ENCODE measurements at places on chromosomes 2 and 18.

GRCh38 chr2:27316655-27317412 lies 6.1 kb downstream of the MPV17 start:
- no peak for DNase-seq

- no peak for DNase-seq
Observed at GRCh38 chr2:164657129-164657528, 35.8 kb upstream of the GRB14 start.

- DNase-seq: no peak
Observed at GRCh38 chr2:62217421-62217820, 21.5 kb downstream of the B3GNT2 start.

DNA sequence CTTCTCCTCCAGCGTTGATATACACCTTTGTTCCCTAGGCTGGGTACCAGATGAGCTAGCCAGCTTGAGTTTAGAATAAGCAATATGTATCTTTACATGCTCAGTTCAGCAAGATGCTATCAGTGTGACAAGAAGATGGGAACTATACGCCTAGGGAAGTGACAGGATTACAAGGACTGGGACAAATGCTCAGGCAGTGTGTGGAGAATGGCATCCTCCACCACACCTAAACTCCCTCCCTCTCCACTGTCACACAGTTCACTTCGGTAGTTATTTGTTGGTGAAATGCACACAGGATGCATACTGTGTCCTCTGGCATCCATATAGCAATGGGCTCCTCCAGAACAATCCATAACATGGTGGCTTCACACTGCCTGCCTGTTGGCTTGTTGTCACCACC lies 7.7 kb downstream of the STAT1 start:
- DNase-seq: no peak

GRCh38 chr2:5140347-5140746 lies 551.8 kb upstream of the SOX11 start:
- no peak for DNase-seq

- DNase-seq: no peak
Observed at GRCh38 chr2:19810148-19810547, 91.6 kb downstream of the TTC32 start.

GRCh38 chr2:100178085-100178788 lies 35.8 kb upstream of the AFF3 start:
- peak; percentile 44 for DNase-seq

- no peak for DNase-seq
Observed at GRCh38 chr2:75142081-75142480, 57.2 kb downstream of the TACR1 start.

GRCh38 chr2:239152239-239152915 lies 248.4 kb downstream of the HDAC4 start:
- no peak for DNase-seq

DNA sequence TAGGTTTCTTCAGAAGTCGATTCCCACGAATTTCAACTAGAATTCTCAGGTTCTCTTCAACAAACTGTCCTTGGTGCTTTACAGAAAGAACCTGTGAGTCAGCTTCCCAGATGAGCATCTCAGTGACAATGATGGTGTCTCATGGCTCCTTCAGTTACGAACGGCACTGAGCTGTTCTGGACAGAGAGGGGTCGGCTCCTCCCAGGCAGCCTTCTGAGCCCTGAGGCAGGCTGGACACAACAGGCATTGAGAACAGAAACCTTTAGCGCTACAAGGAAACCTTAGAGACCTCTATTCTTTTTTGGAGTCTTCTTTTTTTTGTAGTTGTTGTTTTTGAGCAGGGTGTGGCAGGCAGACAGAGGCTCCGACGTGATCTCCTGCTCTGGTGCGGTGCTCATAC lies 35.1 kb upstream of the ALKAL2 start:
- no peak for DNase-seq

GRCh38 chr2:240240781-240241180 lies 100.3 kb upstream of the OTOS start:
- no peak for DNase-seq

GRCh38 chr2:126990605-126991532 lies 92.2 kb downstream of the TEX51 start:
- no peak for DNase-seq

- no peak for DNase-seq
Observed at GRCh38 chr2:158688721-158689120, 106.4 kb upstream of the DAPL1 start.

- no peak for DNase-seq
Observed at GRCh38 chr2:223647258-223647952, 45.2 kb upstream of the SCG2 start.

DNA sequence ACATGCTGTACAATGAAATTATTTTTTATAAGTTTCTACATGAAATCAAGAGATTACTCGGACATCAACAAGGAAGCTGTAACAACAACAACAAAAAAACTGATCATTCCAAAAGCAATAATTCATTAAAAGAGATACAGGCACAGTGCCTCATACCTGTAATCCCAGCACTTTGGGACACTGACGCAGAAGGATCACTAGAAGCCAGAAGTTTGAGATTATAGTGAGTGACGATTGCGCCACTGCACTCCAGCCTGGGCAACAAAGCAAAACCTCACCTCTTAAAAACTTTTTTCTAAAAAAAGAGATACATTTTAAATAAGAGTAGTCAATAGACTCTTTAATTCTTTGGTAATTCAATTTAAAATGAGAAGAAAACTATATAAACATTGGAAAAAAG lies 364.3 kb downstream of the TNS1 start:
- no peak for DNase-seq

GRCh38 chr2:99618579-99619097 lies 128.8 kb upstream of the REV1 start:
- DNase-seq: no peak

- DNase-seq: no peak
Observed at GRCh38 chr2:18479947-18480369, 80.5 kb downstream of the RDH14 start.

DNA sequence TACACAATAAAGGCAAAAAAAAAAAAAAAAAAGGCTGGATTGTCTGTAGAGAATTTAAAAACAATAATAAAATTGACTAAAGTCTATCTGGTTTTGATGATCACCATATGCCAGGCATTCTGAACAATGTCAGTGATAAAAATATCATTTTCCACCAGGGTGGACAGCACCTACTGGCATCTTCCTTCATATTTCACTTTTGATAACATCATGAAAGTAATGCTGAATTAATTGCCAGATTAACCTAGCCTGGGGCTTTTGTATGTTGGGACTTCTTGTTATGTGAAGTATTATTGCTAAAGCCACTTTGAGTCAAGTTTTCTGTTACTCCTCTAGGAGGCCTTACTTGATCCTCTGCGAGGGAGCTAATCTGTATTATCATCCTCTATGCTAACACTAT lies 73.8 kb upstream of the FAM98A start:
- no peak for DNase-seq

DNA sequence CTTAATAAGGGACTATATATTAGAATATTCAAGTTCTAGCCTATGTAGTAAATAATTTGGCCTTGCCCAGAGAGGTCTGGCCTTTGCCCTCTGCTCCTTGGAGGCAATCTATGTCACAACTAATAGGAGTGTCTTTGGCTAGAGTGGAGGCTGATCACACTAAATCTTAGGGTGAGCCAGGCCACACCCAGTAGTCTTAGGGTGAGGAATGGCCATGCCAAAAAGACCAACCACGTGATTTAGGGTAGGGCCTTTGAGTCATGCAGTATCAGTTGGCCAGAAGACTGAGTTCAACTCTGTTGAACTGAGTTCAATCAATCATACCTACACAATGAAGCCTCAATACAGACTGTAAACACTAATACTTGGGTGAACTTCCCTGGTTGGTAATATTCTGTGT lies 26.0 kb upstream of the FLACC1 start:
- DNase-seq: no peak

- no peak for DNase-seq
Observed at GRCh38 chr2:61759005-61759404, 94.9 kb downstream of the FAM161A start.

DNA sequence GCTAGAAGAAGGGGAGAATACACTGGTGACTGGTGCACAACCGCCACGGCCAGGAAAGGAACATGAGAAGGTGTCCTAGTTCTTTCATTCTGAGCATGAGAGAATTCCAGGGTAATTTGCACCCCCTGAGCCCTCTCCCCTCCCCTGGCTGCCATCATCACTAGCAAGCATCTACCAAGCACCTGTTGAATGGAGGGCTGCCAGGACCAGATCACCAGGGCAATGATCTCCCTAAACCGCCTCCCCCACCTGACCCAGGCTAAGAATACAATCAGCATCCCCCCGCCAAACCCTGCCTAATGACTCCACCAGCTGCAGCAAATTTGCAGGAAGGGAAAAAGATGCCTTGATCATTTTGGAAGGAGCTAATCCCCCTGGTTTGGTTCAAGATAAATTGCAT lies 100.2 kb downstream of the STPG4 start:
- DNase-seq: no peak

- no peak for DNase-seq
Observed at GRCh38 chr2:172965433-172966212, 110.0 kb upstream of the MAP3K20 start.

DNA sequence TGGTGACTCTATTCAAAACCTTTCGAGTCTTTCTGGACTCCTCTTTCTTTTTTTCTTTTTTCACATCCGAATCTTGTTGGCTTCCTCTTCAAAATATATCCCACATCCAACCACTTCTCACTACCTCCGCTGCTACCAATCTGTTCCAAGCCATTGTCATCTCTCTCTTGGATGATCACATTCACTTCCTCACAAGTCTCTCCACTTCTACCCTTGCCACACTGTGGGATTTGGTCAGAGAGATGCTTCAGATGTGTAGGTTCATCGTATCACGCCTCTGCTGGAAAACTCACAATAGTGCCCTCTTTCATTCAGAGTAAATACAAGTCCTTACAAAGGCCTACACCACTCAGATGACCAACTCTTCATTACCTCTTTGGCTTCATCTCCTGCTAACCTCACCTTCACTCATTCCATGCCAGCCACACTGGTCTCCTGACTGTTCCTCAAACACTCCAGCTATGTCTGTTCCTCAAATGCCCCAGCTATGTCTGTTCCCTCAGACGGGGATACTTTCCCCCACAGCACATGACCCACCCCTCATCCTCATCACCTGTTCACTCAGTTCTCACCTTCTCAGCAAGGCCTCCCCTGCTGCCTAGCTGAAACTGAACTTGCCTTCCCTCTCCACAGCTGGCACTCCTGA lies 67.2 kb upstream of the PELI1 start:
- DNase-seq: no peak

DNA sequence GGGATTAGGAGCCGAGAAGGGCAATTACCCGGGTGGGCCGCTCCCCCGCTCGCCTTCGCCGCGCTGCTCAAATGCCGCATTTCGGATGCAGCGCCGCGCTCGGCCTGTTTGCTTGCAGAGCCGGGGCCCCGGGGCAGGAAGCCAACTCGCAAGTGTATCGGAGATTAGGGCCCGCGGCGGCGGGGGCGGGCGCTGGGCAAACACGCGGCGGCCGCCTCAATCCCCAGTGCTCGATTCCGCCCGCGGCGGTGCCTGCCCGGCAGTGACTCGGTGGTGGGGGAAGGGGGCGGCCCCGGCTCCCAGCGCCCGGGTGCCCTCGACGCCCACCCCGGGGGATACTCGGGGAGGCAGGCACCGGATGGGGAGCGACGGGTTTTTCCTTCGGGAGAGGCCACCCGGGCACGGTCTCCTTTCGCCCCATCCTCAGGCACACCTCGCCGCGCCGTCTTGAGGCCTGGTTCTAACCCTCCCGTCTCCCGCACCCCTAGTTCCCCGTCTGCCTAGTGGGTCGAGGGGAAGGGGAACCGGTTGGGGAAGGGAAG lies 26.6 kb upstream of the NOTO start:
- DNase-seq: peak; percentile 33

DNA sequence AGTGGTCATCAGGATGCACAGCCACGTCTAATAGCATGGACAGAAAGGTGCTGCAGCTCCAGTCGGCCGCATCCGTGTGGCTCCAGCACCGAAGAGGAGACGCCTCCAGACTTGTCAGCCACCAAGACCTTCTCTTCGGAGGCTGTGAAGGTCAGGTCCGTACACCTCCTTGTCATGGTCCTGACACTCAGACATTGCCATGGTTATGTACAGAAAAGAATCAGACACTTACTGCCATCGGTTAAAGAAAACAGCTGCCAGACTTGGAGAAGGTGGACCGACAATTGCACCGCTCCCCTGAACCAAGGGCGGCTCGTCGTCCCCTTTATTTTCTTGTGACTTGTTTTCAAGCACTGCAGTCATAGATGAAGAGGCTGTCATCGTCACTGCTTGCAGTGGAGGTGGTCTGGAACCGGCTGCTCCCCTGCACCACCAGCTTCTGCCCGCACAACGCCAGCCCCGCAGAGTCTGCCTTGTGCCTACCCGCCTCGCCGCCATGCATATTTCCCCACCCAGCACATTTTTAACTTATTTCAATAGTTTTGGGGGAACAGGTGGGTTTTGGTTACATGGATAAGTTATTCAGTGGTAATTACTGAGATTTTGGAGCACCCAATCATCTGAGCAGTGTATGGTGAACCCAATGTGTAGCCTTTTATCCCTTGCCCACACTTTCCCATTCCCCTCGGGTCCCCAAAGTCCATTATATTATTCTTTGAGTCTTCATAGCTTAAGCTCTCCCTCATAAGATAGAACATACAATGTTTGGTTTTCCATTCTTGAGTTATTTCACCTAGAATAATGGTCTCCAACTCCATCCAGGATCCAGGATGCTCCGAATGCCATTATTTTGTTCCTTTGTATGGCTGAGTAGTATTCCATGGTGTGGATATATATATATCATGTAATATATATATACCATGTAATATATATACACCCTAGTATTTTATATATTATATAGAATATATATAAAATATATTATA lies 18.1 kb downstream of the FBXO48 start:
- DNase-seq: no peak

DNA sequence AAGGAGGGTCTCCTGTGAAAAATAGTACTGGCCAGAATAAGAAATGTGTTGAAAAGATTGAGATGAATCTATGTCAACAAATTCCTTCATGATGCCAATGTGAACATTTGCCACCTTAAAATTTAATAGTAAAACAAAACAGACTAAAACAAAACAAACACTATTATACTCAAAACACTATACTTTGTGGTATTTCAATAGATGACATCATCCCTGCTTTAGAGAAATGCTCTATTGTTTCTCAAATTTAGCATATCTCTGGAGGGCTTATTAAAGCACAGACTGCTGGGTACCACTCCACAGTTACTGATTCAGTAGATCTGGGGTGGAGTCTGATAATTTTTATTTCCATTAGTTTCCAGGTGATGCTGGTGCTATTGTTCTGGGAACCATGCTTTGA lies 579.4 kb upstream of the FAM98A start:
- no peak for DNase-seq

DNA sequence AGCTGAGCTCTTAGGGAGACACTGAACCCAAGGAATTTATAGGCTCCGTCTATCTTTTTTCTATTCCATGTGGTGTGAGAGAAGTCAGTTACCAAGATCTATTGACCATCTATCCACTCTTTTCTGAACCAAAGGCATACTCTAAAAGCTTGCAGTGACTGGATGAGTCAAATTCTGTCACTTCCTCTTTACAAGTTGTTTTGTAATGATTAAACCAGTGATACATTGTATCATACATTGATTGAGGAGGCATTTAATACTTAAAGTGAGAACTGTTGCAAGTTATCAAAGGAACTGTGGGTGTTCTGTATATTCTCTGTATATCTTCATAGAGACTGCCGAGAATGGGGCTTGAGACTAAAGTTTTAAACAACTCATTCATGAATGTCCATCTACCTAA lies 188.8 kb downstream of the CAMKMT start:
- no peak for DNase-seq

All from cerebellar cortex (tissue), 1 donor.